RWPE2 (cell line): ENCODE measurements at places on chromosomes 5 and 9.

DNA sequence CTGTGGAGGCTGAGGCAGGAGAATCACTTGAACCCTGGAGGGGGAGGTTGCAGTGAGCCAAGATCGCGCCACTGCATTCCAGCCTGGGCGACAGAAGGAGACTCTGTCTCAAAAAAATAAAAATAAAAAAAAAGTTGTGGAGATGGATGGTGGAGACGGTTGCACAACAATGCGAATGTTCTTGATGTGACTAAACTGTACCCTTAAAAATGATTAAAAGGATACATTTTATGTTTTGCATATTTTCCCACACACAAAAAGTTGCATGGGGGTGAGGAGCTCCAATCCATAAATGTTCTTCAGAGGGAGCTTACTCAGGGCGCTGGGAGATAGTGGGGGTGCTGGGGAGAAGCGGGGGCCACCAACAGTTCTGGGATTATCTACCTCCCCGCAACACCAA lies 43.8 kb upstream of the CDKN2AIPNL start:
- DNase-seq = no peak

- DNase-seq = no peak
Measured at GRCh38 chr9:89765211-89765946, 160.6 kb downstream of the GADD45G start.

- no peak for DNase-seq
Measured at GRCh38 chr5:140181525-140181924, 6.5 kb downstream of the CYSTM1 start.

- peak; percentile 85 for DNase-seq
Measured at GRCh38 chr5:146283344-146283761, 55.3 kb upstream of the POU4F3 start.

DNA sequence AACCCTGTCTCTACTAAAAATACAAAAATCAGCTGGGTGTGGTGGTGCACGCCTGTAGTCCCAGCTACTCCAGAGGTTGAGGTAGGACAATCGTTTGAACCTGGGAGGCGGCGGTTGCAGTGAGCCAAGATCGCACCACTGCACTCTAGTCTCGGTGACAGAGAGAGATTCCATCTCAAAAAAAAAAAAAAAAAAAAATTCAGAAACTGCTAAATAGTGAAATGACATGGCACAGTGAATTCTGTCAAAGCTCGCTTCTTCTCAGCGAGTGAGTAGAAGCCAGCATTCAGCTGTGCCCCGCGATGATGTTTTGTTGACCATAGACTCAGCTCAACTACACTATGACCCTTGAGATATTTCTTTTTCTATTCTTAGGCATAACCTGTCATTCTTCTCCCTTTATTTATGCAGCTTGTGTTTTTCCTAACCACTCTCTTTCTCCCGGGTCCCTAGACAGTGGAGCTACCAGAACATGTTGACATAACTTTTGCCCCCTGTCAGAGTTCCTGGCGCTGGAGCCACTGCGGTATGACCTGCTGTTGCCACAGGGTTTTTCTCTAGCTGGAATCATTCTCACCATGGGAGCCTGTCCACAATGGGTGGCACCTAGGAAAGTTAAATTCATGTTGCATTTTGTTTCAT lies 13.5 kb upstream of the IQGAP2 start:
- no peak for DNase-seq

DNA sequence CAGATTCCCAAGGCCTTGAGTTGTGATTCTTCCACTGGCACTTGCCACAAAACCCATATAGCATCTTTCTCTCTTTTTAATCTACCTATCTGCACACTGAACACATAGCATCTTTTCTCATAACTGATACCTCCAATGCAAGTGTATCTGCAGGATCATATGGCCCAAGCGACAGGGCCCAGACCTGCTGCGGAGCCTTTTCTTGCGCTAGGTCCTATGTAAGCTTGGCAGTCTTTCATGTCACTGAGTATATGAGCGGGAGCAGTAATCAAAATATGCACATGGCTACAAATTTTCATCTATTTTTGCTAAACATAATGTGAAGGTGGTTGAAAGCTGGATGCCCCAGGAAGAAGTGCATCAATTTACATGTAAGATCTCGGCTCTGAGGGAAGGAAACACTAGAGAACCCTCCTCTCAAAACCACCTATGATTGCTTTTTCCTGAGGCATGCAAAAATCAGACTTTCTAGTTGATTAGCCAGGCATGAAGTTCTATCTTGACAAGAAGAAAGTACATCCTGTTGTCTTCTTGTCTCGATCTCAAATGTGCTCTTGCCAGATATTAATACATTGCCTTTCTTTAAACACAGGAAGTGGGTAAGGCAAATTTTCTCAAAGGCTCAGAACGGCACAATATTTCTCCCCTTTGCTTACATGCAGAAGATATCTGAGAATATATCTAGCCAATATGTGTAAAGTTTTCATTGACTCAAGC lies 26.9 kb upstream of the CEMIP2 start:
- no peak for DNase-seq

DNA sequence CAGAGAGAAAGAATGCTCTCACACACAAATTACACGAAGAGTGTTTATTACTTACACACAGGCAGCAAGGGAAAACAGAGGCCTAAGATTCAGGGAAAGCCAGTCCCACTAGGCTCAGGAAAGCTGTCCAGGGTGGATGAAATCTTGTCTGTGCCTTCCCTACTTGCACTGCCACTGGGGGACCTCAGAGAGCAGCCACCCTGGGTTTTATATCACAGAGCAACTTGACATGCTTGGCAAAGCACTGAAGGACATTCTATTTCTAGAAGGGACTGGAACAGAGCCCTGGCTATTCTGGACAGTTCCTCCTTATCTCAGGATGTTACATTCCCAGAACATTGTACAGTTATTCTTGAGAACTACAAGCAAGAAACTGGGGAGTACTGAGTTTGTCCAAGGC lies 7.5 kb upstream of the PRSS3 start:
- DNase-seq = no peak

DNA sequence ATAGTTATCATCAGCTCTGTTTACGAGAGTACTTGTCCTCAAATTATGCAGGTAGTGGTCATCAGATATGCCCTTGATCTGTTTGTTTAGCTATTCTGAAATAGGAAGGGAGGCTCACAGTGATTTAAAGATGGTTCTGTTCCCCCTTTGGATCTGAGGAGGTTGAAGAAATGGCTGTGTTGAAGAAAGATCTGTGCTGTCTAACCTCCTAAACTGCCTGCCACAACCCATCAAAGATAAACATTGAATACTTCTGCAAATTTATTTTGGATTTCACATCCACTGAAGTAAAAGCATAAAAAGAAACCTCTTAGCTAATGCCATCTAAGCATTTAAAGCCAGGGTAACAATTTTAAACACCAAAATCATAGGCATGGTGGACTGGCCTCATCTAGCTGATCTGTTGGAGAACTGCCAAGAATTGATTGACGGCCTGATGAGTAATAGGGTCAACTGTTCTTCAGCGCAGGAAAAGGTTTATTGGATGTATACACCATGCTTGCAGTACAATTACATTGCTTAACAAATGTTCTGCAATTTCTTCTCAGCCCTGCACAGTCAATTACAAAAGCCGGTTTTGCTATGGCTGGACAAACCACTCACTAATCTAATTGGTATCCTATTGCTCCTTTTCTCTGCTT lies 97.6 kb downstream of the SEMA6A start:
- no peak for DNase-seq

GRCh38 chr5:135046661-135047346 lies 12.8 kb upstream of the PITX1 start:
- no peak for DNase-seq

DNA sequence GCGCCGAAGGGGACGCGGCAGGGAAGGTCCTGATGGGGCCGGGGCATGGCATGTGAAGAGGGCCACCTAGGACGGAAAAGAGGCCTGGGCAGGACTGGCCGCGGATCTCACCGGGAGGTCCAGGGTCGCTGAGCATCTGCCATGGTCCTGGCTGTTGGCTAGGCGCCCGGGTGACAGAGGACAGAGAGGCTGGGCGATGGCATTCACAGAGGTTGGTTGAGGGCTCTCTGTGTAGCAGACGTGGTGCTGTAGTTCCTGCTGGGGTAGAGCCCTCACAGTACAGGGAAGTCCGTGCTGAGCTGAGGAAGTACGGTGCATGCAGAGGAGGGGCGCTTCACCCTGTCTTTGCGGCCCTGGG lies 427 bp downstream of the PCYOX1L start:
- DNase-seq = no peak

DNA sequence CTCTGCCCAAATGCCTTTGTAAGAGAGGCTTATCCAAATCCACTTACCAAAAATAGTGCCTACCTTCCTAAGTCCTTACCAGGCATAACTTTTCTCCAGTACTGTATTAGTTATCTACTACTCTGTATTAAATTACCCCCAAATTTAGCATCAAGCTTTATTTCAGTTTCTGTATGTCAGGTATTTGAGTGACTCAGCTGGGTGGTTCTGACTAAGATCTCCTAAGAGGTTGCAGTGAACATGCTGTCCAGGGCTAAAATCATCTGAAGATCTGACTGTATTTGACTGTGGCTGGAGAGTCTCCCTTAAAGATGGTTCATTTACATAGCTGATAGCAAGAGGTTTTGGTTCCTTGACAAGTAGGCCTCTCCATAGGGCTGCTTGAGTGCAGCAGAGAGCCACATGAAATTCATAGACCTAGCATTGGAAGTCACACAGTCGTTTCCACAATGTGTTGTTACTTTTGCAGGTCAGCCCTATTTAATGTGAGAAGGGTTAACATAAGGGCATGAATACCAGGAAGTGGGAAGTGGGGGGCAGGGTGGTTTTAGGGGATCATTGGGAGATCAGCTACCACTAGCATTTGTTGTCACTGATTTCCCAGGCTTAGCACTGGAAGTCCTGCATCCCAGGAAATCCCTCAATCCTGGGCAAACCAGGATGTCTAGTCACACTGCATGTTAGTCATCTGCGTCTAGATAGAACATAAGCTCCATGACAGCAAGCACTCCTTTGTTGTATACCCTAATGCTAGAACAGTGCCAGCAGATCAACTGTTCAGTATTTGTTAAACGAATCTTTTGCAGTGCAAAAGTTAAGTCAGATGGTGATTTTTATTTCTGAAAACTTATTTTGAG lies 2.0 kb upstream of the ZNF622 start:
- no peak for DNase-seq

- no peak for DNase-seq
Measured at GRCh38 chr9:74800226-74800625, 87.5 kb downstream of the TRPM6 start.

- DNase-seq = no peak
Measured at GRCh38 chr9:123999661-124000060, 11.9 kb upstream of the LHX2 start.

- no peak for DNase-seq
Measured at GRCh38 chr5:157516006-157516405, 56.0 kb downstream of the NIPAL4 start.

DNA sequence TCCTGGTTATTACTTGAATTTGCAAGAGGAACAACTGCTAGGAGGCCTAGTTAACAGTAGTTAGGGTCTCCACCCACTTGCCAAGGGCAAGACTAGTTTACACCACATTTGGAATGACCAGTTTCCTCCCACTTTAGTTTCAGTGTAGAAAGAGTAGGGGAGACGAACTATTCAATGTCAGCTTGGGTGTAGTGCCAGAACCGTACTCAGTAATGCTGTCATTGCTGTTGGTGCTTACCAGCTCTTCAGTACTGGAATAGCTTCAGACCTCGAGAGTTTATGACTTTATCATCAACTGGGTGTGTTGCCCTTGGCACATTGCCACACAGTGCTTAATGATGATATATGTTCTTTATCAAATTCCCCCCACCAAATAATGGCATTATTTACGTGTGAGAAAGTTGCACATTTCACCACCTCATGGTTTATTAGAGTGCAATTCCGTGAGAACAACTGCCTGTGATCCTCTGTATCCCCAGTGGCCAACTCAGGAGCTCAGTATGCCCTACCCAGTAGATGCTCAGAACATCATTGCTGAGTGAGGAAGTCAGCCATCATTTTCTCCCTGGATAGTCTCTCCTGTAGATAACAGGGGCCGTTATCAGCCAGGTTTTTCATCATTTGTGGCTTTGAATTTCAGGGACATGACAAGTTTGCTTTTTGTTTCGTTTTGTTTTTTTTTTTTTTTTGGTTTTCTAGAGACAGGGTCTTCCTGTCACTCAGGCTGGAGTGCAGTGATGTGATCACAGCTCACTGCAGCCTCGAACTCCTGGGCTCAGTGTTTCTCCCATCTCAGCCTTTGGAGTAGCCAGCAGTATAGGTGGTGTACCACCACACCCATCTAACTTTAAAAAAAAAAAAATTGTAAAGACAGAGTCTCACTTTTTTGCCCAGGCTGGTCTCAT lies 67.3 kb downstream of the DOCK8 start:
- DNase-seq = no peak

- no peak for DNase-seq
Measured at GRCh38 chr5:174601946-174602345, 122.4 kb upstream of the MSX2 start.

DNA sequence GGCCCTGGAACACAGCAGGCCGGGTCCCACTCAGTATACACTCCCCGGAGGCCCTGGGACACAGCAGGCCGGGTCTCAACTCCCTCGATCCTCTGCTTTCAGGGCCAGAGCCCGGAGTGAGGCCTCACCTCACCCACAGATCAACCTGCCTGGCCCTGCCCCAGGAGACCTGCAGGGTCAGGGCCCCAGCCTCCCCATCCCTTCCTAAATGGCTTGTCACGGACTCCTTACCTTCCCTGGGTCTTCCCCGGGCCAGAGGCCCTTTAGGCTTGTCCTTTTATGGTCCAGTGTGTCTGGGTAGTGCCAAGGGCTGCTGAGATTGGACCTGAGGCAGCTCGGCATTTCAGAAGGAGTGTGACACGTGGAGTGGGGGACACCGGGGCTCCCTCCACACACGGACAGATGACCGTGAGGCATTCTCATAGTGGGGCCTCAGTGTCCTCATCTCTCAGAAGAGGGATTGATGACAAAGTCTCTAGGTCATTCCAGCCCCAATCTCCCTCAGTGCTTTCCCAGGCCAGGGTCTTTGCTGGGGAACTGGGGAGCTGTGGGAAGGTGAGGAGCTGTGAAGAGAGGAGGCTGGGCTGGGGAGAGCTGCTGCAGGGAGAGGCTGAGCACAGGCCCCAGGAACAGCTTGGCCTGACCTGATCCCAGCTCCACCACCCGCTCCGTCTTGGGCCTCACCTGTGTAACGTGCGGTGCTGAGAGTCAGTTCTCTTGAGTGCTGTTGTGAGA lies 18.0 kb upstream of the PLEKHG4B start:
- DNase-seq = peak; percentile 63

DNA sequence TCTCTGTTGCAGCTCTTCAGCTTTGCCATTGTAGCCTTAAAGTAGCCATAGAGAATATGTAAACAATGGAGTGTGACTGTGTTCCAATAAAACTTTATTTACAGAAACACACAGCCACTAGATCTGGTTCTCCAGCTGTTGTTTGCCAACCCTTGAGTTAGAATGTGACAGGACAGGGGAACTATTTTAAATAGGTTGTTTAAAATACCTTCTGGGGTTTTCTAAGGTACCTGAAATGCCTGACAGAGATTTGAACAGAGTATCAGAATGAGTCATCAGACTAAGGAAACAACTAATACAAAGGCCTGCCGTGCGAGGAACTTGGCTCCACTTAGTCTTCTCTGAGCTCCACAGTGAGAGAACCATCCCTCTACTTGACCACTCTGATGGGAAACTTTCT lies 85.4 kb downstream of the HSD17B4 start:
- DNase-seq = no peak
